ENCODE measurements at places on chromosomes 13 and 19.

DNA sequence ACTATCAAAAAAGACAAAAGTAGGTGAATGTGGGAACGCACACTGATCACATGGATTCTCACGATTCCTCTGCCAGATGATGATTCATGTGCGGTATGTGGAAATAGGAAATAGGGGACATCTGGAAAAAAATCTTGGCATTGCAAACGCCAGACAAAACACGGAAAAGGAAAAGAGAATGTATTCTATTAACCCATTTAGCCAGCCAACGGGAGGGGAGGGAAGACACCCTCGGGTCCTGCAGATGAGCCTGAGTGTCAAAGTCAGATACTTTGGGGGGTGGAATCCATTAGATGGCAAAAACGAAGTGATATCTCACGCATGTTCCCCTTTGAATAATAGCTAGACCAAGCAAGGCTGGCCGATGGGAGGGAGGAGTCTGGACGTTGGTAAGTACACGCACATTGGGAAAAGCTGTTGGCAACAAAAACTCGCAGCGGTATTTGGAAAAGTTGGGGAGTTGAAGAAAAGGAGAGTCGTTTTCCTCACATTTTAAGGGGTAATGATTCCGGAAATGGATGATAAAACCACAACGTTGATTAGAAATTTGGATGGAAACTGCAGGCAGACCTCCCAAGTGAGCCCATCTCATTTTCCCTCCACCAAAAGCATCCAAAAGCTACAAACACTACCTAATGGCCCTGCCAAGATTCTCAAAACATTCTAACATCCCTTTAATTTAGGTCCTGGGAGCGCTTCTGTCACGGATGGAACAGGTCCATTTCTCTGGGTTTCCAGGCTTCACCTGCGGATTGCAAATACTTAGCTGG, 73.6 kb downstream of the COL4A1 start:
- DNase-seq: peak; percentile 72

DNA sequence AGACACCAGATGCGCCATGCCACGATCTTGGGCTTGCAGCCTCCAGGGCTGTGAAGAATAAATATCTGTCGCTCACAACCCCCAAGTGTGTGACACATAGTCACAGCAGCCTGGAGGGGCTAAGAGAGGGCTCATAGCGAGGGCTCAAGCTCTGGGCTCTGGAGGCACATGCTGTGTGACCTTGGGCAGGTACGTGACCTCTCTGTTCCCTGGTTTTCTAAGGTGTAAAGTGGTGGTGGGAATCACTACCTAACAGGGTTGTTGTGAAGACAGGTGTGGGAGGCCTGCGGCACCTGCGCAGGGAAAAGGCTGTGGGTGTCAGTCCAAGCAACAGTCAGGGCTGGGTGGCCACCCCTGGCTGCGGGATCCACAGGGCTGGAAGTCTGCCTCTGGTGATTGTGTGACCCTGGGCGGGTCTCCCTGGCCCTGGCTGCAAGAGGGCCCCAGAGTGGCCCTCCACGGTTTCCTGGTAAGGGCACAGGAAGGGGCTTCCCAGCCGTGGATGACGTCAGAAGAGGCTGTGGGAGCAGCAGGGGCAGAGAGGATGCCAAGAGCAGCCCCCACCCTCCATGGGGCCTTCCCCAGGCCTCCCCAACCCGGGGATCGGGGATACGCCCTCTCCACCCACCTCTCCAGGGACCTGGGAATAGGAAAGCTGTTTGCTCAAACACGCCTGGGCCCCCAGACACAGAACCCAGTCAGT, 218.8 kb upstream of the SGCG start:
- DNase-seq: no peak

GRCh38 chr19:1947651-1948209, 6.8 kb downstream of the CSNK1G2 start:
- DNase-seq: no peak

DNA sequence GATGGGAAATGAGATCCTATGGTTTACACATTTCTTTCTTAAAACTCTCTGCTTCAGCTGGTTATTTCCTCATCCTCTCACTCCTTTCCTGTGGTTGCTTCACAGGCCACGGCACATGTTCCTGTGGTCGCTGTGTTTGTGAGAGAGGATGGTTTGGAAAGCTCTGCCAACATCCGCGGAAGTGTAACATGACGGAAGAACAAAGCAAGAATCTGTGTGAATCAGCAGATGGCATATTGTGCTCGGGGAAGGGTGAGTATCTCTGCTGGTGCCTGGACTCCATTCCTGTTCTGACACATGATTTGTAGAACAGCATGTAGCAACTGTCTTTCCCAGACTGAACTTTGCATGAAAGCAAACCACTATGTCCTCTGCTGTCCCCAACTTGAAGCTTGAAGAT, 254.2 kb downstream of the ITGBL1 start:
- peak; percentile 57 for DNase-seq

DNA sequence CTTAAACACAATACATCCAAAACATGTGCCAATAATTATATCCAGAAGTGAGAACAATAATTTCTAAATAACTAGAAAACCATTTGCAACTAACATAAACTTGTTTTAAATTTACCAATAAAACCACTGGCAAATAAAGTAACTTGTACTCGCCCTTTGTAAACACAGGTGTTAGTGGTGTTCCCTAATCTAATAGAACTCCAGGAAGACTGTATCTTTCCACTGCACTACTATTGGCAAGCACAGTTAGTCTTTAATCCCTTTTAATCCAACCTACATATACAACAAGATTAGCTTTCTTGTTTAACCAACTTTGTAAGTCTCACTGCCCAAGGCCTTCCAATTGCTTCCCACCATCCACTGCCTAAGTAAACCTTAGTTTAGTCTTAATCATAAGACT, 79.5 kb downstream of the PCDH9 start:
- DNase-seq: no peak

- DNase-seq: no peak
Observed at GRCh38 chr19:40687525-40688016, 2.9 kb downstream of the NUMBL start.

GRCh38 chr13:39159393-39159792, 121.1 kb downstream of the NHLRC3 start:
- no peak for DNase-seq

DNA sequence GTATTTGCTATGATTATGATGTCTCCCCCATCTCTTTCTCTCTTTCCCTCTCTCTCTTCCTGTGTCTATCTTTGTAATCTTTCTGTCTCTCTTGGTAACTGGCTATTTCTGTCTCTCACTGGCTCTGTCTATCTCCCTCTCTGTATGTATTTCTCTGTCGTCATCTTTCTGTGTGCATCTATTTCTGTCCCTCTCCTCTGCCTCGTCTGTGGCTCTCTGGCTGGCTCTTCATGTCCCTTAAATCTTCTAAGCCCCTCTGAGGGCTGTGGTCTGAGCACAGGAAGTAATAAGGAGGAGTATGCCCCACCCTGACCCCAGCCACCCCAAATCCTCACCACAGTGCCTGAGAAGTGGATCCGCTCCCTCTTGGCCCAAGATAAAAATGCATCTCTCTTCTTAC, 104.4 kb downstream of the DNAJC15 start:
- no peak for DNase-seq

GRCh38 chr19:34766386-34766785, 6.6 kb downstream of the ZNF599 start:
- no peak for DNase-seq

- DNase-seq: no peak
Observed at GRCh38 chr13:95579303-95579702, 26.8 kb downstream of the CLDN10 start.

DNA sequence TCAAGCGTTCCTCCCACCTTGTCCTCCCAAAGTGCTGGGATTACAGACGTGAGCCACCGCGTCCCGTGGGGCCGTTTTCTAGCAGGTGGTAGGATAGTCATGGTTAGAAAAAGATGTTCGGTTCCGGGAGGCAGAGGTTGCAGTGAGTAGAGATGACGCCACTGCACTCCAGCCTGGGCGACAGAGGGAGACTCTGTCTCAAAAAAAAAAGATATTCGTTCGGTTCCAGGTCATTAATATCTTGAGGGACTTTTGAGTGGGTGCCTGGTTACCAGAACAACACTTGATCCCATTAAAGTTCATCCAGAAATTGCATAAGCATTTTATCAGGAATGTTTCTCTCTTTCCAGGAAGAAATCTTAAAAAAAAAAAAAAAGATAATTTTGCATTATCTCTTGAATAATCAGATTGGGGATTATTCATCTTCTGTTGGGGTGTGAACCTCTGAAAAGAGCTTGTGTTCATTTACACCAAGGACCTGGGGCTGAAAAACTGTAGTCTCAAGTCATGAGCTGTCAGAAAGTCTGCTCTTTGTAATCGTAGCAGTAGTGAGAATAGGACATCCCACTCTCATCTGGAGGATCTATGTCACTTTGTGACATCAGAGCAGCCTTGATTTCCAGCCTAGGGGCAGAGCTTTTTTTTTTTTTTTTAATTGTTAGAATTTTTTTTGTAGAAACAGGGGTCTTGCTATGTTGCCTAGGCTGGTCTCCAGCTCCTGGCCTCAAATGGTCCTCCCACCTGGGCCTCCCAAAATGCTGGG, 1.0 kb upstream of the ETHE1 start:
- DNase-seq: no peak

DNA sequence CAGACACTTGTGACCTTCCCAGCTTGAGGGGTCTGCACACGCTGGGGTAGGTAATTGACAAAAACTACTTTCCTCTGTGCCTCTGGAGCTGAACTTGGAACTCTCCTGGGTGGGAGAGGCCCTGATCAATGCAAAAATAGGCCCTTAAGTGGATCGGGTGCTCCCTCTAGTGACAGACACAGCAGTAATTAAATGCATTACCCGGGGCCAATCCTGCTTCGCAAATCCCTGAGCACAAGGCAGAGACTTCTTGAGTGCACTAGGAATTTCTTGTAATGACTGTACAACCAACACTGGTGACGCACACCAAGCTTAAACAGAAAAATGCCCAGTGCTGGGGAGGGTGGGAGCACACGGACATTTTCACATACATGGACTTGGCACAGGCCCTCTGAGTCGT, 10.6 kb upstream of the UBE2S start:
- DNase-seq: peak; percentile 31

GRCh38 chr19:41398050-41398418, 416 bp downstream of the BCKDHA start:
- no peak for DNase-seq

DNA sequence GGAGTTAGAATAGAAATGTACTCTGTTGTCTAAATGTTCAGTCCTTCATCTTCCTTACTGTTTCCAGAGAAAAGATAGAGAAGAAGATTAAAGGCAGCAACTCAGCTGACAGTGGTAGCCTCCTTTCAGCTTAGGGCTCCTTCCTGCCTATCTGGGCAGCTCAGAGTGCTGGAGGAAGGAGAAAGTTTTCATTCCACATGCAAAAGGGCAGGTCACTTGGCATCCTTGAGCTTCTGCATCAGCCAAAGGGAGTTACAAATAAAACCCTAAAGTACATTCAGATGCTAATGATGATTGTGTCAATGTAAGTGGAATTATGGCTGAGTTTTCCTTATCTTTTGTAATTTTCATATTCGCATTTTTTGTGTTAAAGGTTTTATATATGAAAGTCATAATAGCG, 58.9 kb downstream of the ESD start:
- DNase-seq: no peak

DNA sequence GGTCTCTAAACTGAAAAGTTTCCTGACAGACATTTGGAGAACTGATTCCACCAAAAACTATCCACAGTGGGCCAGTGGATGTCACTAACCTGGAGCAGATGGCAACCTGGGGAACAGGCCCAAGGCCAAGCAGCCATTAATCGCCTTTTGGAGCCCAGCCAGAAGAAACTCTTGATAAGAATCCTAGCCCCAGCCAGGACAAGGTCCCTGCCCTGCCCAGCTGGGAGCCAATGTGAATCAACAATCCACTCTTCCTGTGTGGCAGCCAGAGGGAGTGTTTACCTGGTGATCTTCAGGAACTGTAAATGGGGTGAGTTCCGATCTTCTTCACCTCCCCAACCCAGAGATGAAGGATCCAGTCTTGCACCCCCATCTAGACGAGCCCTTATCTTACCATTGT, 14.5 kb upstream of the IGSF23 start:
- no peak for DNase-seq

DNA sequence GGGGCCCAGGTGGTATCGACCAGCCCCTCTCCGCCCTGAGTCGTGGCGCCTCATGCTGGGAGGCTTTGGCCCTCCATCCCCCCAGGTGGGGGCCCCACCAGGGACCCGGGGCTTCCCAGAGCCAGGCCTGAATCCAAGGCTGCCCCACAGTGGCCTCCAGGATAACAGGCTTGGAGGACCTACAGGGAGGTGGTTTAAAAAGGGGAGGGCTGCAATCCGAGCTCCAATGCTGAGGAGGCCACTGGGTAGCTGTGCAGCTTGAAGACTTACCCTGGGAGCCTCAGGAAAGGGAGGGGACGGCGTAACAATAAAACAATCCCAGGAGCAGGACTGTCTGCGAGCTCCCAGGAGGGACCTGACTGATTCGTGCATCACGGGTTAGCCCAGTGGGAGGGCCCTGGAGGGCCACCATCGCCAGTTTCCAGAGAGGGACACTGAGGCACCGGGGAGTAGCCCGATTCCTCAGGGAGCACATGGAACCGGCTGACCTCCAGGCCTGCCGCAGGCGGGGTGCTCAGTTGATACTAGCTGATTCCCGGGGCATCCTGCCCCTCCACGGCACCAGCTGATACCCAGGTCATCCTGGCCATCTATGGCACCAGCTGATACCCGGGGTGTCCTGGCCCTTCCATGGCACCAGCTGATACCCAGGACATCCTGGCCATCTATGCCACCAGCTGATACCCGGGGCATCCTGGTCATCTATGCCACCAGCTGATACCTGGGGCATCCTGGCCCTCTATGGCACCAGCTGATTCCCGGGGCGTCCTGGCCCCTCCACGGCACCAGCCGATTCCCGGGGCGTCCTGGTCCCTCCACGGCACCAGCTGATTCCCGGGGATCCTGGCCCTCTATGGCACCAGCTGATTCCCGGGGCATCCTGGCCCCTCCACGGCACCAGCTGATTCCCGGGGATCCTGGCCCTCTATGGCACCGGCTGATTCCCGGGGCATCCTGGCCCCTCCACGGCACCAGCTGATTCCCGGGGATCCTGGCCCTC, 3.7 kb upstream of the C2CD4C start:
- DNase-seq: no peak

DNA sequence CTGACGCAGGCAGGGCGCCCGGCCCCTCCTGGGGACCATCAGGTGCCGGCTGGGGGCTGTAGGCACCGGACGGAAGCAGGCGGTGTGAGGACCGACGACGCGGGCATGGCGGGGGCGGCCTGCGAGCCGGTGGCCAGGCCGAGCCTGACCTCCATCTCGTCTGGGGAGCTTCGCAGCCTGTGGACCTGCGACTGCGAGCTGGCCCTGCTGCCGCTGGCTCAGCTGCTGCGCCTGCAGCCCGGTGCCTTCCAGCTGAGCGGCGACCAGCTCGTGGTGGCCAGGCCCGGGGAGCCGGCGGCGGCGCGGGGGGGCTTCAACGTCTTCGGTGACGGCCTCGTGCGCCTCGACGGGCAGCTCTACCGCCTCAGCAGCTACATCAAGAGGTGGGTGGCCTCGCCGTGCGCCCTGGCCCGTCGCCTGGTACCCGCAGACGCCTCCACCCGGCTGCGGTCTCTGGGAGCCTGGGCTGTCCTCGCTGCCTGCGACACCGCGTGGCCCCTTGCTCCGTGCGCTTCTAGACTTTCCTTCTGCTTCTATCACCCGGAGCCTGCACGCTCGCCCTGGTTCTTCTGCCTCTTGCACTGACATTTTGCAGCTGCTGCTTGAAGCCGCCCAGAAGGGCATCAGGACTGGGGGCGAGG, 460 bp downstream of the MEDAG start:
- no peak for DNase-seq
